ENCODE measurements at places on chromosomes 3 and 15.

DNA sequence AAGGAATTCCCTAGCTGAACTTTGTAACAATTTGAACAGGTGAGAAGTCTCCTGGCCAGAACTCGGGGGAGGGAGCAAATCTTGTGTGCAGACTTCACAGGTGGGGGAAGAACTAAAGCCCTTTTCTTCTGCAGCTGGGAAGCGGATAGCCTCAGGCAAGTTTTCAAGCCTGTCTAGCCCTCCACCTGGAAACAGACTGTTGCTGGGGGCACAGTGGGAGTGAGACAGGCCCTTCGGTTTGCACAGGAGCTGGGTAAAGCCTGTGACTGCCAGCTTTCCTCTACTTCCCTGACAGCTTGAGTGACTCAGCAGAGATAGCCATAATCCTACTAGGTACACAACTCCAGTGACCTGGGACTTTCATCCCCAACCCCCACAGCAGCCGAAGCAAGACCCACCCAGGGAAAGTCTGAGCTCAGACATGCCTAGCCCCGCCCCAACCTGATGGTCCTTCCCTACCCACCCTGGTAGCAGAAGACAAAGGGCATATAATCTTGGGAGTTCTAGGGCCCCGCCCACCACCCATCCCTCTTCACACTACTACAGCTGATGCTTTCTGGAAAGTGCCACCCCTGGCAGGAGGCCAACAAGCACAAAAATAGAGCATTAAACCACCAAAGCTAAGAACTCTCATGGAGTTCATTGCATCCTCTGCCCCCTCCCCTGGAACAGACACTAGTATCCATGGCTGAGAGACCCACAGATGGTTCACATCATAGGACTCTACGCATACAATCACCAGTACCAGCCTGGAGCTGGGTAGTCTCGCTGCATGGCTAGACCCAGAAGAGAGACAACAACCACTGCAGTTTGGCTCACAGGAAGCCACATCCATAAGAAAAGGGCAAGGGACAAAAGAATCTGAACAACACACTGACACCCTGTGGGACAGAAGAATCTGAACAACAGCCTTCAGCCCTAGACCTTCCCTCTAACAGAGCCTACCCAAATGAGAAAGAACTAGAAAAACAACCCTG lies 479.0 kb downstream of the RAP2B start:
- no peak for DNase-seq

DNA sequence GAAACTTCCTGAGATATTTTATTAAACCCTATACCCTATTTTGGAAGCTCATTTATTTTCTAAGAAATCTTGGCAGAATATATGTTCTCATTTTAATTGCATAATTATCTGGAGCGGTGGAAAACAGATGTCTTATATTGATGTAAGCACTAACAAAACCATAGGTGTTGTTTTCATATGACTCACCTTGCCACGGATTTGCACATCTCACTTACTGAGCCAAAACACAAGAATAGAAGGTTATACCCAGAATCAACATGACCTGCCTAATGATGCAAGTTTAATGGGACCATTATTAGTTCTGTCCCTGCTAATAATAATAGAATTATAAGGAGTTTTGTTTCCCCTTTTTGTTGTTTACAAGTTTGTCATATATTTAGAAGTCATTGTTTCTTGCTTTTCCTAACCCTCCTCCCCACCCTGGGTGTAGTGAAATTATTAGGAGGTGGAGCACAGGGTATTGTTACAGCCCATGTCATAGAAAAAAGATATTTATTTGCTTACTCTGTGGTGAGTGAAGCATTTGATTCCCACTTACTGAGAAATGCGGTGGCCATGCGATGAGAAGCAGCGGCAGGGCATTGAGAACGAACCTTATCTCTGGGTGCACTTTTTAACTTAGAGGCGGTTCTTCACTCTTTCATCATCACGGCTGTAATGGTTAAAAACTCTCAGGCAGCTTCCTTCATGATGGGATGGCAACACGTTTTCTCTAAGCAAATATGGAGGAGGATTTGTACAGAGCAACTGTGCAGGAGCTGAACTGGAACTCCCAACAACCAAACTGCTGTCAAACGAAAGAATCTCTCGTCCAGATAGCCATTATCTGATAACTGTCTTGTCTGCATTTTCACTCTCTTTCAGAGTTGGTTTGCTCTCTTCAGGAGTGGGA lies 521 bp downstream of the IL5RA start:
- DNase-seq = peak; percentile 24

DNA sequence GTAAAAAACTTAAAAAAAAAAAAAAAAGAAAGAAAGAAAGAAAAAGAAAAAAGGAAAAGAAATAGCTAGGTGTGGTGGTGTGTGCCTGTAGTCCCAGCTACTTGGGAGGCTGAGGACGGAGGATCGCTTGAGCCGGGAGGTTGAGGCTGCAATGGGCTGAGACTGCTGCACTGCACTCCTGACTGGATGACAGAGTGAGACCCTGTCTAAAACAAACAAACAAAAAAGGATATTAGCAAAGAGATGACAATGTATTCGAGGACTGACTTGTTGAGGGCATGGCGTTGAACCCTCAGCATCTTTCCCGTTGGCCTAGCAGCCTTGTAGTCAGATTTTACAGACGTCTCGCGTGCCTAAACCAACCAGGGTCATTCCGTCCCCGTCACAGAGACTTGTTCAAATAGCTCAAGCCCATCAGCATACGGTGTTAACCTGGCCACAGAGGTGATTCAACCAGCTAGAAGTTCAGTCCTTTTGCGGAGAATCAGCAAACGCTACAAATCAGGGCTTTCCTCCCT lies 528 bp upstream of the NIT2 start:
- no peak for DNase-seq

- no peak for DNase-seq
These were observed 827.0 kb downstream of the CADM2 start for GRCh38 chr3:85785766-85786165.

- no peak for DNase-seq
These were observed 289.7 kb upstream of the TPM1 start for GRCh38 chr15:62752657-62753517.

DNA sequence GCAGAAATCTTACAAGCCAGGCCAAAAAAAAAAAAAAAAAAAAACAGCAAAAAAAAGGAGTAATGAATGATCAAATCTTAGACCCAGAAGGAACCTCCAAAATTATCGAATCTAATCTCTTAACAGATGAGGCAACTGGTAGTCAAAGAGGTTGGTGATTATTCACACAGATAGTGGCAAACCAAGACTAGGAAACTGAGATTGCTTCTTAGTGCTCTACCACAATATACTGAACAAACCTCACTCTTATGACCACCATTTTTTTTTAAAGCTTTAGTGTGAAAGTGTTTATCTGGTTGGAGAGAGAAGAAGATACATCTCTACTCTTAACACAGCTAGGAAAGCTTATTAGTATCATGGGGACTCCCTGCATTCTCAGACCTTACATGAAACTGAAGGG lies 17.3 kb downstream of the ATOSA start:
- DNase-seq = no peak

All from NCI-H748 treated with DMSO at 0.1 percent for 48 hours (cell line).